ENCODE measurements at places on chromosomes 11 and 22.

GRCh38 chr11:15525582-15525981, 410.9 kb downstream of the INSC start:
- DNase-seq: no peak

GRCh38 chr22:50522208-50522805, 3.1 kb downstream of the SCO2 start:
- no peak for DNase-seq

DNA sequence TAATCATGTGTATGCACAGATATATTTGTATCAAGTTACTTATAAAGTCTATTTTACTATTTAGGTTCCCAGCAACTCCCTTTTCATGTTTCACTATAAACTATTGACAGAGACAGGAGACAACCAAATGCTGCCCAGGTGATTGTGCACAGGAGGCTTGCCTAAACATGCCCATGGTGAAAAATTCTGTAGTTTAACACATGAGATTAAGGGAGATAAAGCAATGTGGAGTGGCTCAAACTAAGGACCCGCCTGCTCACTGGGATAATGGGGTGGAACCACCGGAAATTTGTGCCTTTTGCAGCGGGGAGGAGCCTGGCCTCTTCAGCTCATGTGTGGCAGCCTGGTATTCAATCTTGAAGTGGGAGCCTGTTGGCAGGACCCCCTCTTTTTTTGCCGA, 459.5 kb upstream of the CNTN5 start:
- DNase-seq: no peak

DNA sequence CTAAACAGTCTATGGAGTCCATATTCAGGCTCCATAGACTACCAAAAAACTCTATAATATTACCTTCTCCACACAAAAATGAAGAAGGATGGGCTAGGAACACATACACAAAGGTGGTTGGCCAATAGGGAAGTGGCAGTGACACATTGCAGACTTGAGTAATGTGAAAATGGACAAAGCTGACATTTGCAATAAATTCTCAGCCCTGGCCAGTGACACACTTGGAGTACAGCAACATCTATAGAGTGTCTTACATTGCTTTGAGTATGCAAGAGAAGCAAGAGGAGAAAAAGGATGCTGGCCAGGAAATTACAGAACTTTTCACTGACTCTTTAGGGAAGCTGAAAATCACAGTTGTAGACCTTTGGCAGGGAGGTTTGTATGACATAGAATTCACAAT, 7.3 kb upstream of the OR52W1 start:
- DNase-seq: no peak

- DNase-seq: no peak
These were observed 483.3 kb upstream of the ARHGAP42 start for GRCh38 chr11:100203789-100204188.

DNA sequence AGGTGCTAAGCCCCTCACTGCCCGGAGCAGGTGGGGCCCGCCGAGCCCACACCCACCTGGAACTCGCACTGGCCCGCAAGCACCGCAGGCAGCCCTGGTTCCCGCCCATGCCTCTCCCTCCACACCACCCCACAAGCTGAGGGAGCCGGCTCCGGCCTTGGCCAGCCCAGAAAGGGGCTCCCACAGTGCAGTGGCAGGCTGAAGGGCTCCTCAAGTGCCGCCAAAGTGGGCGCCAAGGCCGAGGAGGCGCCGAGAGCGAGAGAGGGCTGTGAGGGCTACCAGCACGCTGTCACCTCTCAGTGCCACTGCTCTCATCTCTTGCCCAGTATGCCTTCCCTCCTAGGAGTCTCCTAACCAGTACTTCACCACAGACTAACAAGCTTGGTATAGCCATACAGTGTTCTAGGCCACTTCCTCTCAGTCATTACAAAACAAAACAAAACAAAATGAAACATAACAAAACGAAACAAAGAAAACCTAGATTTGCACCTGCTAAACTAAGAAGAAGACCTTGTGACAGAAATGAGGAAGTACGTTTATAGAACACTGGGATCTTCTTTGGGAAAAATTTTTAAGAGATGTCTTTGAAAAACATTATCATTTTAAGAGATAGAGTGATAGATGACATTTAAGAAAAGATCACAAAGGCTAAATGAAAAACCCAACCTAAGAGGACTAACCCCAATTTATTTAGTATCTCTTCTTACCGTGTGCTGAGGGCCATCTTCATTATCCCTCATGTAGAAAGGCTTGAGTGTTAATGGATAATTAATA, 47.7 kb upstream of the GAB2 start:
- peak; percentile 4 for DNase-seq

- DNase-seq: no peak
These were observed 68.3 kb downstream of the ST3GAL4 start for GRCh38 chr11:126423743-126424142.

DNA sequence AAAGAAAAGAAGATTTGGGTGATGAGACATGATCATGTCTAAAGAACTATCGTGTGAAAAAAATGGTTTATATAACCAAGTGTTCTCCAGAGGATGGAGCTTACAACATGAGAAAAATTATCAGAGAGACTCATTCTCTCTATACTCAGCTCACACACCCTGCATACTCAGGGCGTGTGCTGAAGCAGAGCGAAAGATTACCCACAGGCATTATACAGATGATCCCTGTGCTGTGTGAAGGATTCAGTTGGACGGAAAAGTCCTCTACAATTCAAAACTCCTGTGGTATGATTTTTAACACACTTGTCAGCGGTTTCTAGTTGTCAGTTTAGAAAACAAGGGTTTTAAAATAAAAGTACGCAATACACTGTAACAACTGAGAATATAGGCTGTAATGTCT, 267.3 kb downstream of the DLG2 start:
- no peak for DNase-seq

- DNase-seq: no peak
These were observed 49.6 kb downstream of the IGSF9B start for GRCh38 chr11:133907216-133907615.

DNA sequence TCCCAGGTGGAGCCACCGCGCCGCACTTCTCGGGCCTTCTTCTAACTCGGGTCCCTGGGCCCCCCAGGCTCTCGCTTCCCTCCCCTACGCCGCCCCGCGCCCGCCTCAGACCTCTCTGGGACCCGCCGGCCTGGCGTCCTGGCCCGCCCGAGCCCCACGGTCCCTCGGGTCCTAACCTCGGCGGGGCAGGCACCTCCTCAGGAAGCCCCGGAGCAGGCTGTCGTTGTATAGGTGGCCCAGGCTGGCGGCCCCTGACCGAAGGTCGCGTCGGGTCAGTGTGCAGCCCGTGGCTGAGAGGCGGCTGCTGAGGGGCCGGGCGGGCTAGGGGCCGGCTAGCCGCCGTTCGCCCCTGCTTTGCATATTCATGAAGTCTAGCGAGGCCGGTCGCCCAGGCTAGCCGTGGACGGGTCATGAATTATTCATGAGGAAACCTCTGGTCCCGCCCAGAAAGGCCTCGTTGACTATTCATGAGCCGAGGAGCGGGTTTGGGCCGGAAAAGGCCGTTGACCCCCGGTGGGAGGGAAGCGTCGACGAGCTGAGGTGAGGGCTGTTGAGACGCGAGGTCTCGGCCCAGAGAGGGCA, at the start of gene HORMAD2:
Gene HORMAD2, plus strand, starts transcription at position 513 of the 582 bp plus-strand sequence. CDS start 13,489 bp downstream, outside the sequence.
- DNase-seq: no peak

DNA sequence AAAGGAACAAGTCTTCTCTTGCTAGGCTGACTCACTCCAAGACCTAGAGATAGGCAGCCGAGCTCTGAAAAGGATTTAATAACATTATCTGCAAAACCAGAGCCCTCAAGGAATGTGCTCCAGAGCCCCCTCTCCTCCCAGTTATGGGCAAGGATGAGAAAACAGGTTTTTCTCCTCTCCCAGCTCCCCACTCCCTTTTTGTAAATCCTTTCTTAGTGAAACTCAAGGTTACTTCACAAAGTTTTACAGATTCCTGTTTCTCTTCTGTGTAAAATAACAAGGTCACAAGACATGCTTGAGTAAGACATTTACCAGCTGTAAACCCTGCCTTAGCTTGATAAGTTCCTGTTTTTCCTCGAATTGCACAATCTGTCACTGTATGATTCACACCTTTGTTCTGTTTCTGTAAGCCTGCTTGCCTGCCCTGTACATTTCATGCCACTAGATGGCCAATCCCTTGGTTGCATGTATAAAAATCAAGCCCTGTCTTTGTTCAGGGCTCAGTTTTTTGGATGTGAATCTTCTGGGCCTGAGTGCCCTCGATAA, 489.4 kb downstream of the KCNA4 start:
- no peak for DNase-seq

GRCh38 chr11:60867871-60868681, 734 bp downstream of the ZP1 start:
- DNase-seq: no peak

DNA sequence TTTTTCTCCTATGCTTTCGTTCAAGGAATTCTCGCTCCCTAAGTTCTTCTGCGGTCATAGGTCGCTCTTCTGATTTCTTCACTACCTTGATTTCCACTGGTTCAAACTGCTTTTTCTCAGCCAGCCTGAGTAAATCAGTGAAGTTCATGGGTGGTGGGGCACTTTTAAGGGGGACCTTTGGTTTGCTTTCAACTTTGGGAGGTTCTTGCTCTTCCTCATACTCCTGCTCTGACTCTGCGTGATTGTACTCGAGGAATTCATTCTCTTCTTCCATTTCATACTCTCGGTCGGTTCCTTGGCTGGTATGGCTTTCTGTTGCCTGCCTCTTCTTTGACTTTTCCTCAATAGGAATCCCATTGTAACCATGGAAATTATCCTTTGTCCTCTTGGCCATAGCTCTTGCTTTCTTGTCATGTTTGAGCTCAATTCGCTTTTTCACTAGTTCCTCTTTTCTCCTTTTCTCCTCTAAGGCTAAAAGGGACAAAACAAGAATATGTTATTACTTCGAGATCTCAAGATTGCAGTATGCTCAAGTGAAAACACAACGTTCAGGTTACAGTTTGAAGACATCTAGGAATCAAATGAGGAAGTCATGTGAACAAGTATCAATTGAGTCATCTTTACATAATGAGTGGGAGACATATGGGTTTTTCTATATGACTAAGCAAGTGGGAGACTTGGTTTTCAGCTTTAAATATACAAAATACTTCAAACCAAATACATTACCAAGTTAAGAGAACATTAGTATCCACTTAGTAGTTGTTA, 16.2 kb downstream of the MISFA start:
- no peak for DNase-seq

GRCh38 chr11:35163702-35164496, 24.9 kb downstream of the CD44 start:
- DNase-seq: no peak

- no peak for DNase-seq
These were observed 1.2 kb downstream of the AP5B1 start for GRCh38 chr11:65779669-65779918.

DNA sequence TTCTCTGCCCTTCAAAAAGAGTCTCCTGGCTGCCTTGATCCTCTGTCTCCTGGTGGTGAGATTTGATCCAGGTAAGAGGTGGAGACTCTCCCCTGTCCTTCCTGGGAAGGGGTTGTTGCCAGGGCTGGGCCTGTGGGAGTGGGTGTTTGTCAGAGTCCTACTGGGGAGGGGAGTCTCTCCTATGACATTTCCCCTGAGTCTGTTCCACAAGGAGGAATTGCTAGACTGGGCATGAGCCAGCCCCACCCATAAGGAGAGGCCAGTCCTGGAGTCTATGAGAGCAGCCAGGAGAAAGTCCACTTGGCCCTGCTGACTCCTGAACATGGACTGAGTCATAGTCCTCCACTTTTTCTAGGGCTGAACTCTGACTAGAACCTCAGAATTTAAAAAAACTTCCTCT, 7.4 kb downstream of the PEX26 start:
- DNase-seq: no peak

- no peak for DNase-seq
These were observed 29.1 kb upstream of the TMPRSS4 start for GRCh38 chr11:118047749-118048148.

DNA sequence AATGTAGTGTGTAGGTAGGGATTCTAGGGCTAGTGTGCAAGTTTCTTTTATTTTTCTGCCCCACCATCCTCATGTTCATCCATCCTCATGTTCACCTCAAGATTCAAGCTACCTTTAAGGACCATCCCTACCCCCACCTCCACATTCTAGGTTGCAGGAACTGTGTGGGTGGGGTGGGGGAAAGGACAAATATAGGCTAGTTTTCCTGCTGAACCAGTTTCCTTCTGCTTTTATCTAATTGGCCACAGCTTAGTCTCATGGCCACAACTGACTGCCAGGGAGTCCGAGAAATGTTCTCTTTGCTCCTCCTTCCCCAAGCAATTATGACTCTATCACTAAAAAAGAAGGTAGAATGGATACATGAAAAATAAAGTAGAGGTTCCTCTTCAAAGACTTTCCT, 179.0 kb upstream of the LARGE1 start:
- no peak for DNase-seq

DNA sequence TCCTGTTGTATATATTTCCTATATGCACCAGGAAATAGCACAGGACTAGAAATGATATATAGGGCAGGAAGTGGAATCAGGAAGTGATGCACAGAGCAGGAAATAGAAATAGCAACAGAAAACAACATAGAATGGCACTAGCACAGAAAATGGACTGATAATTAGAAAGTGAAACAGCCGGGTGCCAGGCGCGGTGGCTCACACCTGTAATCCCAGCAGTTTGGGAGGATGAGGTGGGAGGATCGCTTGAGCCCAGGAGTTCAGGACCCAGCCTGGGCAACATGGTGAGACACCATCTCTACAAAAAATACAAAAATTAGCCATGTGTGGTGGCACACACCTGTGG, 10.0 kb upstream of the RELT start:
- DNase-seq: no peak

GRCh38 chr11:115042002-115042401, 363.7 kb downstream of the NXPE2 start:
- DNase-seq: no peak

GRCh38 chr11:70506658-70506970, 108.3 kb downstream of the CTTN start:
- DNase-seq: no peak

DNA sequence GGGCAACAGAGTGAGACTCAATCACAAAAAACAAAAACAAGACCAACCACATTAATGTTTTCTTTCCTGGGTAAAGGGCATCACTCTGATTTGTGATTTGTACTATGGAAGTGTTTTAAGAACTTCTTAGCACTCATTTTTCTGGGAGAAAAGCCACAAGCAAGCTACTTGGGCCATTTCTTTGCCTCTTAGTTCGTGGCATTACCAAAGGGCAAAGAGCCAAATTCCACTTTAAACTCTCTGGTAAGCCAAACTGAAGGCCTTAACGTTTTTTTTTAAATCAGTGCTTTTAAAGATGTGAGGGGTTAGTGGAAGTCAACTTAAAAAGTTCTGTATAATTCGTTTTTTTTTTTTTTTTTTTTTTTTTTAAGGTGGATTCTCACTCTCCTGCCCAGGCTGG, 36.9 kb downstream of the CAT start:
- no peak for DNase-seq

- no peak for DNase-seq
These were observed 150.7 kb downstream of the BLID start for GRCh38 chr11:121965330-121965729.

- peak; percentile 5 for DNase-seq
These were observed 1.4 kb downstream of the CCDC73 start for GRCh38 chr11:32792948-32793475.

DNA sequence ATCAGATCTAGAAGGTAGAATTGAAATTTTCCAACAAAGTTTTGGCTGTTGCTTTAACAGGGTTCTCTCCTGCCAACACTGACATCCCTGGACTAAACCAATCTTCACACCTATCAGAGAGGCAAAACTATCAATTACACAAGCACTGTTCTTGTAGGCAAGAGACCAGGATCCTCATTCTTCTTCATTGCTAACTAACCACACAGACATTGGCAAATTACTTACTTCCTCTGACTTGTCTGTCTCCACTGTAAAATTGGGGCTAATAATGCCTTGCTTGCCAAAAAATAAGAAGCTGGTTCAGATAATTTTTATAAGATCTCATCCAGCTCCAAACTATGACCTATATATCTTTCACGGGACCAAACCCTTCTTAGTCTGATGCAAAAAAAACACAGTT, 93.8 kb upstream of the DDI1 start:
- DNase-seq: no peak

- DNase-seq: no peak
These were observed 47.5 kb upstream of the PICALM start for GRCh38 chr11:86116386-86116726.
